ENCODE measurements at places on chromosomes 3 and 15.

- DNase-seq, result no peak
Observed at GRCh38 chr3:49123687-49124086, 3.1 kb upstream of the USP19 start.

DNA sequence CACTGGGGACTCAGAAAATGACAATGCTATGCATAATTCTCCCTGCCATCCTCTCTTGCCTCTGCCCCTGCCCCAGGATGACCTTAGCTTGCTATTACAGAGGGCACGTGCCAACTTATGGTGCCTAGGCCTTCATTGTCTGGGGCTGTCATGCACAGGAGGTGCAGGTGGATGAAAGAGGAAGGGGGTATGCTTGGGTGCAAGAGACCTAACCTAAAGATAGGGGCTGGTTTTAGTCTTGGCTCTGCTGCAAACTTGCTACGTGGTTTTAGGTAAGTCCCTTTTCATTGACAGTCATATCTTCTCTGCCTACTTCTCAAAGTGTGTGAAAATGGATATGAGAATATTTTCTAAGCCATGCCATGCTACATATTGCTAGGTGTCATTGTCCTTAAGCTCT, 161.3 kb downstream of the EPHB1 start:
- DNase-seq, result no peak

DNA sequence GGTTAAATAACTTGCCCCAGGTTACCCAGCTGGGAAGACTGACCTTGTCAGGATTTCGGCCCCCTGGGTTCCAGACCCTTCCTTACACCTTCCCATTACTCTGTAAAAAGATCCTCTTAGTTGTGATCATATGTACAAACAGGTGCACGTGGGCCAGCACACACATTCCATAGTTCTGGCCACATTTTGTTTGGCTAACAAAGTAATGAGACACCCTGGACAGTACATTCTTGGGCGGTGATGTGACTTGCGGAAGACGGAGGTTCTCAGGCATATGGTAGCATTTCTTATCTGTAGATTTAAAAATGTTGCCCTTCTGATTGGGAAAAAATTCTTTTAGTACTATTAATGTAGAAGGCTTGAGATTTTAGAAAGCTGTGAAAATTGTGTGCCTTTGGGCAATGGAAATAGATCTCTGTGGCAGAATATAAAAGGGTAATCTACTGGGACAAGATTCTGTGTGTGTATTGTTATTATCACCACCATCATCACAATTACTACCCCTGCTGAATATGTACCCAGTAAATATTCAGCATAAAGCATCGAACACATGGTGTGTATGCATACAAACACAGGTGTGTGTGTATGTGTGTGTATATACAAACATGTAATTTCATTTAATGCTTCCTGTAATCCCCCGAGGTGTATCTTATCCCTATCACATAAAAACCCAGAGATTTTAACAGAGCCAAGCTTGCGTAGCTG, 205.4 kb upstream of the UBE2E1 start:
- peak; percentile 79 for DNase-seq

GRCh38 chr3:102573483-102574028, 138.7 kb downstream of the ZPLD1 start:
- no peak for DNase-seq

DNA sequence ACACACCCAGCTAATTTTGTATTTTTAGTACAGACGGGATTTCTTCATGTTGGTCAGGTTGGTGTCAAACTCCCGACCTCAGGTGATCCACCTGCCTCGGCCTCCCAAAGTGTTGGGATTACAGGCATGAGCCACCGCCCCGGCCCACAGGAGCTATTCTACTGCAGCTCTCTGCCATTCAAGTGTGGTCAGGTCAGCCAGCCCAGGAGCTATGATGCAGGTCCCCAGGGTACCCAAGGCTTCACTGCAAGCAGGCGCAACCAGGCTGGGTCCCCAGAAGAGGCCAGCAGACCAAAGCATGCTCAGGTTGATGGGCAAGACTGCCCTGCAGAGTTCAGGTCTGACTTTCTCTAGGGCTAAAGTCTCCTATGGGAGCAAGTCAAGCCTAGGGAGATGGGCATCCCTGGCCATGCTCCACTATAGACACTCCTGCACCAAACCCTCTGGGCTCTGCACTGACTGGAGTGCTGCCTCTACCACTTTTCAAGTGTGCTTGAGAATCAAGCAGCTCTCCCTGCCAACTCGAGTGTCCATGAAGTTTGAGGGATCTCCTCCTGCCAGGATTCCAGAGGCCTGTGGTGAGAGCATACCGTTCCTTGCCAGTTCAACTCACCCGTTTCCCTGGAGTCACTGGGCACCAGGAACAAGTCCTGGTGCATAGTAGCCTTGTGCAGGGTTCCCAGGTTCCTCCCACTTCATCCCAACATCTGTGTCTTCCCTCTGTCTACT, 30.9 kb downstream of the MYO9A start:
- DNase-seq, result no peak

DNA sequence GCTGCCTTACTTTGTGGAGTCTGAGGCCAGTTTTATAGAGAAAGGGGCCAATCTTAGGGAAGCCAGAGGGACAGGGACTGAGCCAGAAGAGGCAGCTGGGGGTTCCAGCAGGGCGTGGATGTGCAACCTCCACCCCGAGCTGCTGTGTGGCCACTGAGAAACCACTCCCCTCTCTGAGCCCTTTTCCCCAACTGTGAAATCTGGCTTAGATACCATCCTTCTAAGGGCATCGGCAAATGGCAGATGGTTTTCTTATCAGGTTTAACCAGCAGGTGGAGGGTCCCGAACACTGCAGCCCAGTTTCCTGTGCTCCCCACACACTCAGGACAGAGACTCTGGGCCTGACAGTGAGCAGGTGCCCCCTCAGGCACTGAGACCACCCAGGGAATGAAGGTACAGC, 55.8 kb upstream of the SLC6A6 start:
- DNase-seq, result no peak

- DNase-seq, result no peak
Observed at GRCh38 chr3:48688032-48688736, 2.5 kb upstream of the NCKIPSD start.

DNA sequence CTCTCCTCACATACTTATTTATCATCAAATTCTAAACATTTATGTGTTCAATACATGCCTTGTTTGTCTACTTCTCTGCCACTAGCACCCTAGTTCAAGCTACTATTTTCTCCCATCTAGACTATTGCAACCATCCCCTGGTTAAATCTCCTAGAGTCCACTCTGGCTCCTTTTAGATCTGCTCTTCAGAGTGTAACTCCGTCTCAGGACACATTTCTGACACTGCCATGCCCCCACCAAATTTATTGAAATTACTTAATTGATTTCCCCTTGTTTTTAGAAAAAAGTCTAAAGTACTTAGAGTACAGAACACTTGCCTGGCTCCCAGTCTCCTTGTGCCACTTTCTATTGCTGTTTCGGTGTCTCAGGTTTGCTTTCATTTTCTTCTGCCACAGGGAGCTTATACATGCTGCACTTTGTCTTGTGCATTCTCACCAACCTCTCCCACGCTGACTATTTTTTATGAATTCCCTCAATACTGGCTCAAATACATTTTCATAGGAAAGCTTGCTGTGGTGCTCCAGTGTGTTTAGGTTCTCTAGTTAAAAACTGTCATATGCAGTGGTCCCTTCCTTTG, 792.3 kb downstream of the DIPK2A start:
- DNase-seq, result no peak

GRCh38 chr3:13172644-13173013, 99.4 kb upstream of the IQSEC1 start:
- no peak for DNase-seq
